ENCODE measurements at places on chromosomes 5 and 9. TPM values are rescaled to one million over a fixed set of nuclear protein-coding genes. Genes with fewer than 3 reads are reported as not detected.

DNA sequence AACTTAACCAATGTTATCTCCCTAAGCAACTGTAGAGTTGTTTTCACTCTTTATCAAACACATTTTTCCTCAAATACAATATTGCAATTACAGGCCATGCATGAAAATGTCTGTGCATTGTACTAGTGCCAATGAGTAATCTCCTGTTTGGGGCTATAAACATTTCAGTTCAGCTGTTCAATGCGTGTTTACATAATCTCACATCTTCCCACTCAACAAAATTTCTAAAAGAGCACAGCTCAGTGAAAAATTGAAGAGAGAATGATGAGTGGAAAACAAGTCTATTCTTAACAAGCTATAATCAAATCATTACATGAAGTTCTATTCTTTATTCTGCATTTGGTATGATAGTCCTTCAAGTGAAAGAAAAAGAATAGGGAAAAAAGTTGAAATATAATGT, 780.5 kb upstream of the CDH9 start:
- H3K27ac ChIP-seq = no peak overlapping the region
- H3K36me3 ChIP-seq = no peaks in the 10 kb centered on the region
- no peak overlapping the region for H3K4me3 ChIP-seq
- no peak for DNase-seq
- H3K27me3 ChIP-seq = no peaks in the 10 kb centered on the region

- H3K27ac ChIP-seq = no peak overlapping the region
- DNase-seq = no peak
- peaks cover 4% of the 10 kb centered on the region for H3K27me3 ChIP-seq
- H3K4me1 ChIP-seq = peaks cover 10% of the 10 kb centered on the region
- H3K4me3 ChIP-seq = no peak overlapping the region
Observed at GRCh38 chr9:107513464-107514100, 24.0 kb upstream of the KLF4 start.

SLU7 gene
- 21.8 TPM for total RNA-seq

DNA sequence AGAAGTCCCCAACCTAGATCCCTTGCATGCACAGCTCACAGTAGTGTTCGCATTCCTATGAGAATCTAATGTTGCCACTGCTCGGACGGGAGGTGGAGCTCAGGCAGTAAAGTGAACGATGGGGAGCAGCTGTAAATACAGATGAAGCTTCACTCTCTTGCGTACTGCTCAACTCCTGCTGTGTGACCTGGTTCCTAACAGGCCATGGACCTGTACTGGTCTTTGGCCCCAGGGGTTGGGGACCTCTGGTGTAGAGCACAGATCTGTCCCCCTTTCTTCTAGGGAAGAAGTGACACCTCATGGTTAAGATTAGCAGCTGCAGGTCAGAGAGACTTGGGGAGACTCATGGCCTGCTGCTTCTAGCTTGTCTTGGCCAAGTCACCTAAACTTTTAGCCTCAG, 7.1 kb downstream of the ARHGEF28 start:
- H3K27me3 ChIP-seq = no peaks in the 10 kb centered on the region
- no peaks in the 10 kb centered on the region for H3K4me1 ChIP-seq
- H3K27ac ChIP-seq = no peak overlapping the region
- DNase-seq = no peak
- H3K4me3 ChIP-seq = no peak overlapping the region
- no peaks in the 10 kb centered on the region for H3K36me3 ChIP-seq

GRCh38 chr5:77259476-77259875, 49.0 kb downstream of the PDE8B start:
- H3K4me3 ChIP-seq = no peak overlapping the region
- no peaks in the 10 kb centered on the region for H3K36me3 ChIP-seq
- H3K4me1 ChIP-seq = no peaks in the 10 kb centered on the region
- DNase-seq = no peak
- H3K27me3 ChIP-seq = no peaks in the 10 kb centered on the region

- no peaks in the 10 kb centered on the region for H3K27me3 ChIP-seq
- H3K27ac ChIP-seq = no peak overlapping the region
- no peak for DNase-seq
- no peak overlapping the region for H3K4me3 ChIP-seq
- no peaks in the 10 kb centered on the region for H3K4me1 ChIP-seq
Observed at GRCh38 chr5:94916619-94917018, 298.1 kb downstream of the SLF1 start.

GRCh38 chr5:72495410-72495809, 11.8 kb downstream of the ZNF366 start:
- no peak overlapping the region for H3K27ac ChIP-seq
- DNase-seq = no peak
- no peaks in the 10 kb centered on the region for H3K27me3 ChIP-seq
- H3K36me3 ChIP-seq = no peaks in the 10 kb centered on the region
- no peaks in the 10 kb centered on the region for H3K4me1 ChIP-seq
- H3K4me3 ChIP-seq = no peak overlapping the region

LTC4S gene
- total RNA-seq = 1.8 TPM

DNA sequence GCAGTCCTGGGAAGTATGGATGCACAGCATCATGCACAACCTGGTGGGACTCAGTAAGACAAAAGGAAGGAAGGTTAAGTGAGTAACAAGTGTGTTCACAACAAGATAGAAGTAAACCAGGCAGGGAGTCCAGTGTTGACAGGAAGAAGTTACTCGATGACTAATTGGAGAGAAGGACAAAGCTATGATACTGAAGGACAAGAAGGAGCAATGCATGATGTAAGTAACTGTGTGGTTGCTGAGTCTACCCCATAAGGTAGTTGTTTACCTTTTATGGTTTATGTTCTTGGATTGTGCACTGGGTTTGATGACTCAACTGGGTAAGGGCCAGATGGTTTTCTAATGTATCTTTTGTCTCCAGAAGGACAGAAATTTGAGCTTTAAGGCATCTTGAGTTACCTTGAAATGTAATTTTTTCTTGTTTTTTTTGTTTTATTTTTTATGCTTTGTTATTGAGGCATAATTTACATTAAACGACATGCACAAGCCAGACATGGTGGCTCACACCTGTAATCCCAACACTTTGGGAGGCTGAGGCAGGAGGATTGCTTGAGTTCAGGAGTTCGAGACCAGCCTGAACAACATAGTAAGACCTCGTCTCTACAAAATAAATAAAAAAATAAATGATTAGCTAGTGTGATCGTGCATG, 89.2 kb upstream of the CAST start:
- no peaks in the 10 kb centered on the region for H3K4me1 ChIP-seq
- H3K27ac ChIP-seq = no peak overlapping the region
- no peaks in the 10 kb centered on the region for H3K36me3 ChIP-seq
- H3K4me3 ChIP-seq = no peak overlapping the region
- no peaks in the 10 kb centered on the region for H3K27me3 ChIP-seq

DNA sequence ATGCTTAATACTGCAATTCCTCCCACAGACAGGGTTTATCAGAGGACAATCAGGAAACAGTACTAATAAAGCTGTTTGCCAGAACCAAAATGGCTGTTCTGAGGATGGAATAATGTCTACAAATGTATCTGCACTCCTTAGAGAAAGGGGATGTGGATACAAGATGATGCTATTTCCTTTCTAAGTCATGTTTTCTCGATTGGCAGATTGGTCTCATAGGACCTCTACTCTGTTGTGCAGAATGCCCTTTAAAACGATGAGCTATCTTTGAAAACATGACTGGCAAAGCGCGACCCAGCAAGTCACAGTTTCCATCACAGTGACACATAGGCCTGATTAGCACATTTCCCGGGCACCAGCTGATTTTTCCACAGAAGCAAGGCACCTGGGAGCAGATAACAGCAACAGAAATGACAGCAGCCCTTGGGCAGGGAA, 54.0 kb downstream of the AOPEP start:
- no peak overlapping the region for H3K27ac ChIP-seq
- H3K27me3 ChIP-seq = no peaks in the 10 kb centered on the region
- no peaks in the 10 kb centered on the region for H3K36me3 ChIP-seq
- no peak overlapping the region for H3K4me3 ChIP-seq
- no peak for DNase-seq
- H3K4me1 ChIP-seq = no peaks in the 10 kb centered on the region
